ENCODE measurements at places on chromosomes 16 and 17.
A peak's percentile ranks its signal among the peaks of the same experiment; 100 is the strongest.

DNA sequence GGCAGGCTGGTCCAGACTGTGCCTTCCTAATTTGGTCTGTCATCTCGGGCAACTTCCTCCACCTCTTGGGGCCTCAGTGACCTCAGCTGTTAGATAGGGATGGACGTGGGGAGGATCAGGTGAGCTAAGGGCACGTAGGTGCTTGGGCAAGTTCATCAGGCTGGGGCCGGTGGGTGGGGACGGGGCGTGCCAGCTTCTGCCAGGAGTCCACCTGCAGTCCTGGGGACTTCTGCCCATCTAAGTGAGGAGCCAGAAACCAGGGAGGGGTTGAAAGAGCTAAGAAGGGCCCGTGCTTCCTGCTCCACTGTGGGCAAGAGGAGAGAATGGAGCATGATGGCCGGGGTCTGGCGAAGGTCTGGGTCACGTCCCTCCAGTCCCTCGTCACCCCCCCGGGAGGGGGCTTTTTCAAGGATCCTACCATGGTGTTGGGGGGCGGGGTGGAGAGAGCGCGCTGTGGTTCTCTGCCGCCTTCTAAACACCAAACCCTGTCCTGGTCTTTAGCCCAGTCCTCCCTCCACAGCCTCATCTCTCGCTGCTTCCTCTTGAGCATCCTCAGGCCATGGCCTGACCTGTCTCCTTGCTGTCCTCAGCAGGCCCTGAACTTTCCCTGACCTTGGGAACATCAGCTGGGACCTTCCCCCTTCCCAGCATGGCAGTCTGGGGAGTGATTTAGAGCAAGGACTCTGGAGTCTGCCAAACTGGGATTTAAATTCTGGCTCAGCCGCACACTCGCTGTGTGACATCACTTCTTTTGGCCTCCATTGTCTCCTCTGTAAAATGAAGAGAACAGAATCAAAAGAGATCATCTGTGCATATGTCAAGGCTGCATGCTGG lies 21.6 kb downstream of the SPNS2 start:
- DNase-seq: no peak

DNA sequence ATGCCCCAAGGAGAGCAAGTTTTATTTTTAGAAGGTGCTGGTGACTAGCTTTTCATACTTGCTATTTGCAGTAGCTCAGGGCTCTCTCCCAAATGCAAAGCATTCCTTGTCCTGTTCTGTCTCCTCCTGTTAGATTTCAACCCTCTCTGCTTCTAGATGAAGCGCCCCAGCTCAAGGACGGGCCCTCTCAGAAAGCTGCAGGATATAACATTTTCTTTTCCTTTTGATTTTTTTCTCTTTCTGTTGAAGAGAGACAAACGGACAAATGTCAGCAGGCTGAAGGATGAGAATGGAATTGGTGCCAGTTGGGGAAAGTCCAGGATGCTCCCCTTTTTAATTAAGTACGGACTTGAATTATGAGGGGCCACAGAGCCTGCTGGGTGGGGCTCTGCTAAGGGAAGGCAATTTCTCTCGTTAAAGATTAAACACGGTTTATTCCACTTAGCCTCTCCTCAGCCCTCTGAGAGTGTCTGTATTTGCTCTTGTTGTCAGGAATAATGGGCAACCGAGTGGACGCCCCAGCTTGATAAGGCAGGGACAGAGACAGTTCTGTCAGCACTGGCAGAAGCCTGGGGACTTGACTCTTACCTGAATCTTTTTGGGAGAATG lies 6.2 kb upstream of the ETV4 start:
- DNase-seq: no peak

DNA sequence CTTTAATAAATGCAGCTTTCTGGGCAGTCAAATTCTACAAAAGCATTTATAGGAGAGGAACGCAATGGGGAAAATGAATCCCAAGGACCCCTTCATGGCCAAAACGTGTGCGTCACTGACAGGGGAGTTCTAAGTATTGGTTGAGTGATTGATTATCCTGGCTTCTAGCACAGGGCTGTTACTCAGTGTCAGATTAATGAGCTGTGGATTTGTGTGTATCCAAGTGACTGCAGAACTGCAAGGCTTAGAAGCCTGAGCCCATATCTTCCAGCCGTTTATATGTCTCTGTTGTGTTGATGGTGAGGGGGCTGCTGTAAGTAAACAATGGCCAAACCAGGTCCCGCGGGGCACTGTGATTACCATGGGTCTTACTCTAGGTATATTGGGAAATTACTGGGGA lies 129.4 kb downstream of the SHISA9 start:
- no peak for DNase-seq

DNA sequence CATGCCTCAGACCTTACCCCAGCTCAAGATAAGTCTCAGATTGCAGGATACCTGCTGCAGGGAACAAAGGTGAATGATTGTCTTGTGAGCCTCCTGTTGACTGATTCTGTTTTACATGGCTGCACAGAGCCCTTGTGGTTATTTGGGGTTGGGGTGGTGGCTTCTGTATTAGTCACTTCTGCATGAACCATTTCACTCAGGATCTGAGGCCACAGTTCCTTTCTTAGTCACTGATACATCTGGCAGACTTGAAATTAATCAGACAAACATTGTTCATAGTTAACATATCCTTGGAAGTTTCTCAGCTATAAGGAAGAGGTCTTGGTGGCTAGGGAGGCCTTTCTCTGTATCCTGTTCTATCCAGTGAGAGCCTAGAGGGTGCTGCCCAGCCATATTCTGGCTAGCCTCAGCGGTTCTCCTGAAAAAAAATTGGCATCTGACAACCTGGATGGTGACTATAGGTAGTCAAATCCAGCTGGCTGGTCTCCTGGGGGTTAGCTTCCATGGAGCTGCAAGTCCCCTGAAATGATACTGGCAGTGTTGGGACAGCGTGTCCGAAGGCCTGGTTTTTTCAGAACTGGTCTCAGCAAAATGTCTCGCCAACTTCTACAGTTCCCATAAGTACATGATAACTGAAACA lies 8.4 kb upstream of the PLK1 start:
- peak; percentile 34 for DNase-seq

GRCh38 chr17:49000943-49001342 lies 3.8 kb downstream of the IGF2BP1 start:
- DNase-seq: no peak

DNA sequence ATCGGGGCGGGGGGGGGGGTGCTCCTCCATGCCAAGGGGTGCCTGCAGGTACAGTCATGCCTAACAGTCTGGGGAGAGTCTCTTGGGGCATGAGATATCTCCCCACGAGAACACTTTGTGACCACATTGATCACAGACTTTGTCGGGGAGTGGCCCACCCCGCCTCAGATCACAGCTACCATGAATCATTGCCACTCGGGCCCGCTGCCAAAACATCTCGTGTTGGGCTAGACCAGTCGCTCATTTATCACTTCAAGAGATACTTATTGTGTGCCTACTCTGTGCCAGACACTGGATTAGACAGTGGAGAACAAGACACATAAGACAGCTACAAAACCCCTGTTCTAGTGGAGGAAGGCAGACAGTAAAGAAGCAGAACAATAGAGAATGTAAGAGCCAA lies 72.6 kb downstream of the CLEC16A start:
- no peak for DNase-seq

- DNase-seq: no peak
Observed at GRCh38 chr16:12323007-12323758, 346.6 kb downstream of the SNX29 start.

DNA sequence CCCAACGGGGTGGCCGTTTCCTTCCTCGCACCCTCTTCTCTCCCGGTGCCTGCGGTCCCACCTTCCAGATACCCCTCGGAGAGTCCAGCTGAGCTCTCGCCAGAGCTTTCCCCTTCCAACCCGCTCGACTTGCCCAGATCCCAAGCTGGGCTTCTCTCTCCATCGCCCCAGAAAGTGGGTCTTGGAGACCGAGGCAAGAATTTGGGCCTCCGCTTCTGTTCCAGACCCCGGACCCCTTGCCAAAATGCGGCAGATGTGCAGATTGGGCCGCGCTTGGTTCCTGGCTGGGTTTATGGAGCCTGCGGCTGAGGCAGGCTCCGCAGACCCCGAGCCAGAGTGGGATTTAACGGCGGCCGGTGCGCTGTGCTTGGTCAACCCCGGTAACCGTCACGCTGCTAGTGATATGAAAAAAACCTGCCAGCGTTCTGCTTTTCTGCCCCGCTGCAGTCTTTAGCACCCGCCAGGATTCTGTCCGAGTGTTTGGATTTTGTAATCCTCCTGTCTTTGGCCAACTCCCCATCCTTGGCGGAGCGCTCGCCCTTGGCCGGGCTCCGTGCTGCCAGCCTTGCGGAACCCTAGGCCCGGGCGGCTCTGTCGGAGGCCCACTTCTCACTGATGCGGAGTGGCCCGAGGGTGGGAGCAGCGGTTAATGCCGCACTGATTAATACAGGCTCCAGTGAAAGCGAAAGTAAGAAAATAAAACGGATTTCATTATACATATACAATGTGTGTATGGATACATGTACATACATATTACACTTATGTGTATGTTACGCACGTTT lies 754 bp upstream of the SLFN11 start:
- DNase-seq: peak; percentile 63

DNA sequence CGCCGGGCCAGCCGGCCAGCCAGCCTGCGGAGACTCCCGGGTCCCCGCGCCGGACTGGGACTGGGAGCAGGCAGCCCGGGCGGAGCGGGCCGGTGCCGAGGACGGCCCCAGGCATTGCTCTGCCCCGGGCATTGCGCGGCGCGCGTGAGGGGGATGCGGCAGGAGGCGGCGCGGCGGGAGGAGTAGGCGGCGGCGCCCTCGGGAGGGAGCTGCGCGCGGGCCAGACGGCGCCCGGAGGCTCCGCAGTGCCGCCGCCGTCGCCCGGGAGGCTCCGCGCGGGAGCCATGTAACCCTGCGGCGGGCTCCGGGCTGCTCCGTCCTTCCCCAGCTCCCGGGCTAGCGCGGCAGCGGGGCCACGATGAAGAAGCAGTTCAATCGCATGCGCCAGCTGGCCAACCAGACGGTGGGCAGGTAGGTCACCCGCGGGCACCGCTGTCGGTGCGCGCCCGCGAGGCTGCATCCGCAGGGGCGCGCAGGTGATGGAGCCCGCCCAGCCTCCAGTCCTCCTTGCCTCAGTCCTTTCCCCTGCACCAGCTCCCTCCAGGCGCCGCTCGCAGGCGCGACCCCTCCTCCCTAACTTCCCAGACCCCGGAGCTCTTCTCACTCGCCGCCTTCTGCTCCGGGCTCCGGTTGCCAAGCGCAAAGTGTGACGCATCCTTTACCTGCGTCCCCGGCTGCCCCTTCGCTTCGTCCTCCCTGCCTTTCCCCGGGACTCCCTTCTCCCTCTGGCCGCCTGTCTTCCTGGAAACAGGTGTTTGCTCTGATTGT lies at the start of gene ARHGAP44:
Gene ARHGAP44 (plus strand): TSS at position 18 of the 768 bp plus-strand sequence. CDS start 341 bp downstream, at position 359.
- peak; percentile 64 for DNase-seq

- DNase-seq: no peak
Observed at GRCh38 chr17:38864636-38865398, 5.0 kb upstream of the LASP1 start.

DNA sequence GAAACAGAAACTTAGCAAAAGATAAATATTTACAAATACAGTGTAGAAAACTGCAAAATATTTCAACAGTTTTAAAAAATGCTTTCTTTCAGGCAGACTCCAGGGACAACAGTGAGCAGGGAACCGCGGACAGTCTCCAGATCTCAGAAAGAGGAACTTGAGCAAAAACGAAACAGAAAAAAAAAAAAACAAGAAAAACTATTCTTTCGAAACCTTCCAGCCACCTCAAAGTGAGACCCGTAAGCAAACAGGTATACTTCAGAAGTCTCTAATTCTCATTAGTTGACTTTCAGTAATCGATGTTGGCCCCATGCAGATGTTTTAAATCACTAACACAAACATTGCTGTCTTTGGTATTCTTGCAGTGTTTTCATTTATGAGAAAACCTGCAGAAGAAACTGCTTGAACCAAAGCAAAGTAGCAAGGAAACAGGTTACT lies 15.7 kb upstream of the CCL1 start:
- peak; percentile 72 for DNase-seq

DNA sequence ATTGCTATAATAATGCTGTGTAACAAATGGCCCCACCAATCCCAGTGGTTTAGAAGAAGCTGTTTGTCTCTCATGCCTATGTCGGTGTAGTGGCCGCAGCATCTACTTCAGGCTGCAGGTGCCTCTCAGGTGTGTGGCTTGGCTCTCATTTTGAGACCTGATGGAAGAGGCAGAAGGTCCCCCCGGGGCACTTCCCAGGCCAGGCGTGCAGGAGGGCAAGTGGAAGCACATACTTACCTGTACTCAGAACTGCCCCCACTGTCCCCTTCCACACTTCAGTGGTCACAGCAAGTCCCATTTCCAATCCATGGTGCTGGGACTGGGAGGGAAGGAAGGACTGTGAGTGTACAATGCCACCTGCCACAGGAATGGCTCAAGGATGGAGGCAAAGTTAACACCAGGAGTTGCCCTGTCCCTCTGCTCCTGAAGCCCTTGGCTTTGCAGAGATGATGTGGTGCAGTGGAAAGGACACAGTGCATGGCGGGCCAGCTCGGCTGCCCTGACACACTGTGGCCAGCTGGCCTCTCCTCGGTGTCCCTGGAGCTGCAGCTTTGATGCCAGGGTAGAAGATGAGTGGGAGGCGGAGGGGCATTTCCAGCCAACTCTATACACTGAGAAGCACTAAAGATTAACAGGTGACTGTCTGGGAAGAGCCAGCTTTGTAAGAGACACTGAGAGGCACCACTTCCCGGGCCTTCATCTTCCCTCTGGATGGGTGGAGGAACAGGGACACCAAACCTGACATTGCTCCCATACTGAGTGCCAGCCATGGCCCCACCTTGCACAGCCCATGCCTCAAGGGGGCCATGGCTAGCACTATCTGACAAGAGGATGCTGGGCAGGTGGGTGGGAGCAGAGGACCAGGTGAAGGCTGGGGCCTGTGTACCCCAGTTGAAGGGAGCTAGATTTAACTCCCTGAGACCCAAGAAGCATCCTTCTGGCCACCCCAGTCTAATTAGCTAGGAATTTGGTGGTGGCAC lies 105.9 kb downstream of the METRNL start:
- DNase-seq: no peak

GRCh38 chr17:81991684-81992305 lies 14.4 kb downstream of the ASPSCR1 start:
- no peak for DNase-seq

GRCh38 chr17:66531851-66532295 lies 229.5 kb downstream of the PRKCA start:
- no peak for DNase-seq

- no peak for DNase-seq
Observed at GRCh38 chr17:41722231-41722630, 10.1 kb downstream of the GAST start.

- DNase-seq: no peak
Observed at GRCh38 chr16:14613991-14614390, 16.1 kb downstream of the PARN start.

DNA sequence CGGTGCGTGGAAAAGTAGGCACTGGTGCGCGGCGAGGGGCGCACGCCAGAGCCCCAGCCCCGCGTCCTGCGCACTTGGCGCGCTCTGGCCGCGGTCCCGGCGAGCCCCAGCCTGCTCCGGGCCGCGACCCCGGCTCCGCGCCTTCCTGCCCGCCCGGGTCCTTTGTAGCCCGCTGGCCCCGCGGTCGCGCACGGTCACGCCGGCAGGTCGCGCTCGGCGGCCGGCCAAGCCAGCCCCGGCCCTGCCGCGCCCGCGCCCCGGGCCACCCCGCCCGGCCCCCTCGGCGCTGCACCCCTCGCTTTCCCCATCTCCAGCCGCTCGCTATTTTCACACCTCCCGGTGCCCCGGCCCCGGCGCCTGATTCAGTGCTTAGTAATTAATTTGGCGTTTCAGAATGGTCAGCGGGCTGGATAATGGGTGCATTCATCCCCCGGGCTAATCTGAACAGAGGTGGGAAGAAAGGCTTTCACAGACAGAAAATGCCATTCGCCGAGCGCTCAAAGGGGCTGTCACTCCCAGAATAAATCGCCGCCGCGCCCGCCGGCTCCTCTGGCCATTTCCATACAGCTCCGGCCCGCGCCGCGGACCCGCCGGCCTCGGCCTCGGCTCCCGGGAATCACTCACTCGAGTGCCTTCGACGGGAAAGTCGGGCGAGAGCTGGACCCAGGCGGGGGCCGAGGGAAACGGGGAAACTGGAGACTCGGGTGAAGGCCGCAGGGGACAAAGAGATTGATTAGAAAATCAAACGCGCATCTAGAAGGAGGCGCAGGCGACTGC lies 17.8 kb upstream of the NTN1 start:
- DNase-seq: no peak

Measured in germinal center (tissue), 1 donor.